ENCODE measurements at places on chromosomes 6 and 20. TPM values are rescaled to one million over a fixed set of nuclear protein-coding genes. Genes with fewer than 3 reads are reported as not detected.

The BCAS4 gene
- polyA plus RNA-seq: 4.0 TPM

The GTSF1L gene
- polyA plus RNA-seq: not detected

The RIMS4 gene
- 9.0 TPM for polyA plus RNA-seq

The OR2H2 gene
- polyA plus RNA-seq: not detected

The FOXF2 gene
- polyA plus RNA-seq: 0.90 TPM

The C6orf132 gene
- polyA plus RNA-seq: 0.52 TPM

The FOXQ1 gene
- polyA plus RNA-seq: 0.08 TPM

The OR12D2 gene
- not detected for polyA plus RNA-seq

The UBR2 gene
- polyA plus RNA-seq: 17.2 TPM

The PNPLA1 gene
- 0.27 TPM for polyA plus RNA-seq

The PMEPA1 gene
- polyA plus RNA-seq: 31.7 TPM

The BPI gene
- 0.52 TPM for polyA plus RNA-seq

The POLR1C gene
- polyA plus RNA-seq: 14.6 TPM

The AGPAT4 gene
- 9.1 TPM for polyA plus RNA-seq

The UFL1 gene
- 26.6 TPM for polyA plus RNA-seq

The GFOD1 gene
- polyA plus RNA-seq: 3.4 TPM

The GABRR1 gene
- polyA plus RNA-seq: 1.1 TPM

The TINAG gene
- not detected for polyA plus RNA-seq

The STMND1 gene
- not detected for polyA plus RNA-seq

The FERMT1 gene
- 0.19 TPM for polyA plus RNA-seq

The SLCO4A1 gene
- polyA plus RNA-seq: 0.26 TPM

The CFAP206 gene
- 0.13 TPM for polyA plus RNA-seq

The C6orf58 gene
- 1.0 TPM for polyA plus RNA-seq

The NEURL2 gene
- 24.5 TPM for polyA plus RNA-seq

The KCNB1 gene
- polyA plus RNA-seq: 9.0 TPM

The ZBP1 gene
- not detected for polyA plus RNA-seq

The CNR1 gene
- 0.41 TPM for polyA plus RNA-seq

The PTPRK gene
- polyA plus RNA-seq: 24.1 TPM

The SLC22A1 gene
- 0.77 TPM for polyA plus RNA-seq

The SESN1 gene
- 56.5 TPM for polyA plus RNA-seq

The HLA-DRB5 gene
- polyA plus RNA-seq: 9.5 TPM

The SMPDL3A gene
- 16.0 TPM for polyA plus RNA-seq

The CCR6 gene
- not detected for polyA plus RNA-seq

The ADGB gene
- not detected for polyA plus RNA-seq

The DOK5 gene
- polyA plus RNA-seq: 27.1 TPM

The OXT gene
- polyA plus RNA-seq: 0.50 TPM

The FAM209A gene
- 0.37 TPM for polyA plus RNA-seq

The OR2H1 gene
- polyA plus RNA-seq: not detected

The MAP1LC3A gene
- 23.0 TPM for polyA plus RNA-seq

The BMP2 gene
- polyA plus RNA-seq: 2.6 TPM

The FAM83D gene
- 7.7 TPM for polyA plus RNA-seq

The DCDC2 gene
- polyA plus RNA-seq: 0.08 TPM

The CD93 gene
- 66.7 TPM for polyA plus RNA-seq

The NKX2-2 gene
- polyA plus RNA-seq: not detected

The RIMS1 gene
- polyA plus RNA-seq: 0.40 TPM

The TULP1 gene
- polyA plus RNA-seq: 1.9 TPM

The EDEM2 gene
- polyA plus RNA-seq: 10.3 TPM

The SDCBP2 gene
- 1.8 TPM for polyA plus RNA-seq

The BNIP5 gene
- 0.28 TPM for polyA plus RNA-seq

The CLIC1 gene
- 116 TPM for polyA plus RNA-seq

The RAET1E gene
- 0.45 TPM for polyA plus RNA-seq

The TAP1 gene
- 8.6 TPM for polyA plus RNA-seq

The FAM83B gene
- polyA plus RNA-seq: 0.06 TPM

The TOX2 gene
- 4.1 TPM for polyA plus RNA-seq

The CLPSL2 gene
- not detected for polyA plus RNA-seq

The NAPB gene
- 8.1 TPM for polyA plus RNA-seq

The SFTA2 gene
- polyA plus RNA-seq: not detected

The CTAGE9 gene
- polyA plus RNA-seq: not detected

The TSPO2 gene
- 0.93 TPM for polyA plus RNA-seq
